ENCODE measurements at places on chromosomes 5 and 9. TPM values are rescaled to one million over a fixed set of nuclear protein-coding genes. Genes with fewer than 3 reads are reported as not detected.

GRCh38 chr5:177393990-177394389, 6.5 kb downstream of the PFN3 start:
- no peak for DNase-seq

DNA sequence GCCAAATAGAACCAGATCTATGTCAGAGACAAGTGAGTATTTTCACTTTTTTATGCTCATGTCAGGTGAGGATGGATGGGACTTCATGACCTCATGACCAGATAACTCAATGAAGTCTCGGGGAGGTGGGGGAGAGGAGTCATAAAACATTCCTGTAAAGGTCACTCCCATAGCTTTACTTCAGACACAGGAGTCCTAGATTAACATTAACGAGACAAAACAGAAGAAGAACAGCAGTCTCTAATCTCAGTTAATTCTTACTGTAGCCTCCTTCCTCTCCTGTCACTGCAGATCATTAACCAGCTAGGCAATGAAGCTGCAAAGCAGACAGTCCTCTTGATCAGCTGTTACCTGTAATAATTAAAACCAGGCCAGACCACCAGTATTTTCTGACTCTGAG, 11.2 kb downstream of the CRHBP start:
- DNase-seq = no peak

DNA sequence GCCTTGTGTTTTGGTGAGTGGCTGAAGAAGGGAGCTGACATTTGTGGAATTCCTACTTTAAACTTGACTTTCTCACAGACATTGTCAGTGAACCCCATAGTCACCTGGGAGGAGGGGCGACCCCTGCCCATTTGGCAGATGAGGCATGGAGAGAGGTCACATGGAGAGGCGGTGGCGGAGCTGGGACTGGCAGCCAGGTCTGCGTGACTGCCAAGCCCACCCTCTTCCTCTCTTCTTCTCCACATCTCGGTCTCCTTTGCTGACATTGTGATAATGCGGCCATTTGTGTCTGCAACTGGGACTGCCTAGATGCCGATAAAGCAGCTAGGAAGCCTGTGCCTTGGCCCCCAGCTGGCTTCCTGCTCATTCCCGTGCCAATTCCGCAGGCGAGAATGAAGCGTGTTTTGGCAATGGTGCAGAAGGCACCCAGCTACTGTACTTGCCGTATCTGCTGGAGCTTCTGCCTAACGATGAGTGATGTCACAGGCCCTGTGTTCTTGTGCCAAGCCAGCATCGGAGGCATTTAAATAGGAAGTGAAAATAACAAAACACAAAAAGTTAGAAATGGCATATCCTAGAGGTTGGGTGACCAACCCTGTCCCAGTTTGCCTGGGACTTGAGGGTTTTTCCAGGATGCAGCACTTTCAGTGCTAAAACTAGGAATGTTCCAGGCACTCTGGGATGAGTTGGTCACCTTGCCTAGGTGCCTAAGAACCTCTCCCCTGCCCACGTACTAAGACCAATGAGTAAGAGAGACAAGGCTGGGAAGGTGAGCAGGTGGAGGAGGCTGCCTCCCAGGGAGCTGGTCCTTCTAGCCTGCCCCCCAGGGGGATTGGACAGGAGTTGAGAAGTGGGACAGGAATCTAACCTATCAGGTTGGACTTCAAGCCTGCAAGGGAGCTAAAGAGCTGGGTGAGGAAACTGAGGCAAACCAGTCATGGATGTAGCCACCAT, 23.6 kb downstream of the OLFML2A start:
- DNase-seq = no peak

- DNase-seq = no peak
Measured at GRCh38 chr9:114261987-114262386, 60.9 kb upstream of the ORM1 start.

DNA sequence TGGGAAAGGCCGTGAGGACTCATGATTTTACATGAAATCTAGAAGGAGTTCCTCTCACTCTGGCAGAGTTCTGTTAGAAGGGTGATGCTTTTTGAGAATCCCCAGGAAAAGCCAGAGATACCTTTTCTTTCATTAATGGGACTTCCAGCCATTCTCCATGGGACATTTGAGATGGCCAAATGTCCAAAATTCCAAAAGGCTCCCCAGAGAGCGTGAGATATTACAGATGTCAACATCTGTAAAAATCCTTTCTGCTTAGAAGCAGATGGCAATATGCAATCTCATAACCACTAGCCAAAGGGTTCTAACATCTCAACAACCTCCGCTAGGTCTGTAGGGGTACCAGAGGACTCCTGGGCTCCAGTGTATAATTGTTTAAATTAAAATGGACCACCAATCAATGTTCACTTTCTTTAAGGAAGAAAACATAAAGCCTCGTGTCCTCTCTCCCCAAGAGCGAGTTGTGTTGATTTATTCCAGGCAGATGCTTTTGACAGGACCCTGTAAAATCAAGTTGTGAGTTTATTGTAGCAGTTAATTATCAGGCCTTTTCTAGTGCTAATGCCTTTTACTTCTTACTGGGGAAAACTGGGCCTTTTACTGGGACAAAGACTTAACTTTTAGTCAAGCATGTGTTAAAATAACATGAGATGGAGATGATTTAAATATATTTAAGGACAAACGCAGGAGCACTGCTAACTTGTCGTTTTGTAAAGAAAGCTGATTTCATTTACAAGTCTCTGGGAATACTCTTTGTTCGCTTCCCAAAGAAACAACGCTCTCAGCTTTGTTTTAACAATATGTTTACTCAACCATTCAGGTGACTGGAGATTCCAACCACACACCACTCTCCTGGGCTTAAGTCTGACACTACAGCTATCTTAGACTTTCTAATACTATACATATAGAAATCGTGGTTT, 4.8 kb downstream of the GAS1 start:
- DNase-seq = no peak

- DNase-seq = no peak
Measured at GRCh38 chr5:139699351-139699750, 51.2 kb downstream of the CXXC5 start.

DNA sequence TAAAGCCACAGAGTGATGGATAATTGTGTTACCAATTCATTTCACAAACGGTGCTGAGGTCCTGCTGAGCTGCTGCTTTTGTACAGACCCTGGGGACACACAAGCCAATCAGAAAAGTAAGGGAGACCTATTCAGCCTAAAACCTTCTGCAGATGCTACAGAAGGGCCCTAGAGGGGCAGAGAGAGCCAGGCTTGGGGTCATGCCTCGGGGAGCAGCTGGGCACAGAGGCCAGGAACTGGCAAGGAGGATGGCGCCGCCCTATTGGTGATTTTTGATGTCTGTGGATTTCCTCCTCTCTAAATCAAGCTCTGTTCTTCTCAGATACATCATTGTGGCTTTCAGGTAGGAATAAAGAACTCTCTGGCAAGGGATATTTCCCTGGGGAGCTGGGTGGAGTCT, 181.9 kb downstream of the ZNF462 start:
- no peak for DNase-seq

DNA sequence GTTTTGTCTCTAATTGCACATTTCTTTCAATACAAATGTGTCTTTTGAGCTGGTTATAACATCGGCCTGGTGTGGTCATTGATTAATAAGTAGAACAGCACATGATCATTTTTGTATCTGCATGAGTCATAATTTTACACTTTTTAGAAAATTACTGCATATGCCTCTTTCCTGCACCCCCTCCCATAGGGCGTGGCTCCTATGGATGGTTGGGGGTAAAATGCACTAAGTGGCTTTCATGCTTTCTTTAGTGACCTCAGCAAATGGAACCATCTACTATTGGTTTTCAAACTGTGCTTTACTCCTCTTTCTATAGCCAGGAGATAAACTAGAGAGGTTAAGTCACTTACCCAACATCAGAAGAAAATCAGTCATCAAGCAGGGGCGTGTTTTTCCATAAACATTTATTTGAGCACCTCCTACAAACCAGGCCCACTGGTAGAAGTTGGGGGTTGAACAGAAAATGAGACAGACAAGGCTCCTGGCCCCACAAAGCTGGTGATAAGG, 3.8 kb downstream of the ANXA6 start:
- DNase-seq = no peak

GRCh38 chr5:135826994-135827671, 7.3 kb upstream of the SLC25A48 start:
- DNase-seq = no peak

- no peak for DNase-seq
Measured at GRCh38 chr5:151811593-151812321, 40.0 kb downstream of the G3BP1 start.

DNA sequence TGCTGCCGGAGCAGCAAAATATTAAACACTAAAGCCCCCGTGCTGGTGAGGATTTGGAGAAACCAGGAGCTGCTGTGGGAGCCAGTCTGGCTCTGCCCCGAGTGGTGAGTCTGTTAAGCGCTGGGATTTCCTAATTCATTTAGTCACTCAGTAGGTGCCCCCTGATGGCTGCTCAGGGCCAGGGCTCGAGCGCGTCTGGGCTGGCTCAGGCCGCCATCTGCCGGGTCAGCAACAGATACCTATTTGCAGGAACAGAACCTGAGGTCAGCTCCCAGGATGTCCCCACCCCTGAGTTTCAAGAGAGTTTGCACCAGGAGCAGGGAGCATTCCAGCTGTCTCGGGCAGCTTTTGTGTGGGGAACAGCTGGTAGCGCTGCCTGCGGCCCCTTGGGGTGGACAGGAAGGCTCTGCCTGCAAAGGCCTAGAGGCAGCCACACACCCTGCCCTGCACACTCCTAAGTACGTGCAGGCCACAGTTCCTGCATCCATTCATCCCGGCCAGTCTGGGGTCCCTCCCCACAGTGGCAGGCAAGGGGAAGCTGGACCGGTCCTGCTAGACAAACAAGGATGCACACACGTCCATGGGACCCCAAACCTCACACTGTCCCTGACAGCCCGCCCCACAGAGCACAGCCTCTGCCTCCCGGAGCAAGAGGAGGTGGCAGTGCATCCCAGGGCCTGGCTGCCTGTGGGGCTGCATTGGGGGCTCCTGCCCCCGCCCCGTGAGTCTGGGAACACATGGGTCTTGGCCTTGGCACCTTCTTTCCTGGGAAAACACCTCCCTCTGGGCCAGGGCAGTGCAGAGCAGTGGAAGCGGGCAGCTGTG, 83.7 kb downstream of the ADAMTS2 start:
- no peak for DNase-seq

DNA sequence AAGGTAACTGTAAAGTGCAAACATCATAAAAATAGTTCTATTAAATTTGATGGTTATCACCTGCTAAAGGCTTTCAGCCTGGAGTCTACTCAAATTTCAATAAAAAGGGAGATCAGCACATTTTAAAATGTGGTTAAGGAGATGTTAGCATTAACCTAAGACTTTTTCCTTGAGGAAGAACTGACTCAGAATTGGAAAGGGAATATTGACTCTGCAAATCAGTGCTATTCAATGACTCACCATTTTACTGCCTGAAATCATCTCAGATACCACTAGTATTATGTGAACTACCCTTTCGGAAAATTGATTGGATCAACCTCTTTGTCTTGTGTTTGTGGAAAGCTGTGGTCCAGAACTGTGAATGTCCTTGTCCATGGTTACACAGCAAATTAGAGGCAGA, 113.3 kb downstream of the ADRB2 start:
- DNase-seq = no peak

DNA sequence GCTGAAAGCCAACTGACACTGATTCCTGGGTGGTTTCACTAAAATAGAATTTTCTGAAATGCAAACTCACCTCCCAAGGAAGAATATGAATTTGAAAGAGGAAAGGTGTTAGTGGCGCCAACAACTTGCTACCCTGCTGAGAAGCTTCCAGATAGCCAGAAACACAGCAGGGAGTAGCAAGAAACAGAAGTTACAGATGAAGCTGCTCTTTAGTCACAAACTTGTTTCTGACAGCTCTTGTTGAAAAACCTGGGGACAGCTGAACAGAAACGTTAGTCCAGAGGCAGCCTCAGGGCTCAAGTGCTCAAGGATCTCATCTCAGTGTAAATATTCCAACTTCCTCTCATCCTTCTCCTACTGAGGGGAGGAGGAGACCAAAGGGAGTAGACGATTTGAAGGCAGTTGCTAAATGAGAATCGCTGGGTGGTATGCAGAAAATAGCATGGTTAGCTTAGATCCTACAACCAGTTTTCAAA, 184.1 kb downstream of the PDE4D start:
- no peak for DNase-seq

DNA sequence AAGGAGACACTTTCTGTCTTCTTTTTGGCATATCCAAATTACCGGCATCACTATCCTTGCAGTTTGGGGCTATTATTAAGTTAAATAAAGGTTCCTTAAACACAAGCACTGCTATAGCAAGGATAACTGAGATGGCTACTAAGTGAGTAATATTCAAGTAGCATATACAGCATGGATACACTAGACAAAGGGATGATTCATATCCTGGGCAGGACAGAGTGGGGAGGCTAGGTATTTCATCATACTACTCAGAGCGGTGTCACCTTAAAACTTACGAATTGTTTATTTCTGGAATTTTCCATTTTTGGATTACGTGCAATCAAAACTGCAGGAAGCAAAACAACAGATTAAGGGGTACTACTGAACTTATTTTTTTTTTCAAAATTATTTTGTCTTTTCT, 54.1 kb downstream of the FER start:
- no peak for DNase-seq

- DNase-seq = no peak
Measured at GRCh38 chr9:68821911-68822310, 116.9 kb downstream of the PIP5K1B start.

Gene RANBP17
- 2.7 TPM for total RNA-seq

Gene ENTREP1
- total RNA-seq = 20.0 TPM

Gene SGCD
- 75.2 TPM for total RNA-seq

Gene NR6A1
- 1.2 TPM for total RNA-seq

Gene ARHGEF37
- total RNA-seq = 32.2 TPM

Gene SV2C
- 0.22 TPM for total RNA-seq

Gene IFNA7
- not detected for total RNA-seq

Gene TAF11L5
- not detected for total RNA-seq

Gene SOWAHA
- total RNA-seq = 0.27 TPM

Gene KLF4
- 36.9 TPM for total RNA-seq

Gene CDC25C
- total RNA-seq = 0.24 TPM
